ENCODE measurements at places on chromosomes 7 and 10.

DNA sequence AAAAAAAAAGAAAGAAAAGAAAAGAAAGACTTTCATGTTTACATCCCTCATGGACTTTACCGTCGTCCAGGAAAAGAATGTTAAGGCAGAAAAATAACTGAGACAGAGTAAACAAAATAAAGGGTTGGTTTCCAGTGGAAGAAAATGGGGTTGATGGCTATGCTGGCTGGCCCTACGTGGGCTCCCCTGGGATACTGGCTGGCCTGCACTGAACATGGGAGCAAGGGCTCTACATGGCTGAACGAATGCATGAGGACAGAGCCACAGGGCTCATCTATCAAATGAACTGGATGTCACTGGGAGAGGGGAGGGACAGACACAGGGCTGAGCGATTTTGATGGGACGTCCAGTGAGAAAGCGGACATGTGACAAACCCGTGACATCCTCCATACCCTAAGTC, 2.5 kb upstream of the UCMA start:
- no peak for DNase-seq

GRCh38 chr10:1020460-1020859, 5.2 kb downstream of the IDI2 start:
- DNase-seq: peak; percentile 22

DNA sequence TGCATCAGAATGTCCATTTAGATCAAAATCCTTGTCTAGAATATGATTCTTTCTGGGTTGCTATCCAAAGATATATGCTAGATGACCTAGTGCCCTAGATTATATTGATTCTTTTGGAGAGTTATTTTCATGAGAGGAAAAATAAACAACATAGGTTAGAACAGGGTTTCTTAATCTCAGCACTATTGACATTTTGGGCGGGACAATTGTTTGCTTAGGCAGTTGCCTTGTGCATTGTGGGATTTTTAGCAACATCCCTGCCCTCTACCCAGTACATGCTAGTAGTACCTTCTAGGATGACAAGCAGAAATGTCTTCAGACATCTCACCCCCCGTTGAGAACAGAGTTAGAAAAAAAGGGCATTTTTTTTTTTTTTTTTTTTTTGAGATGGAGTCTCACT, 25.1 kb upstream of the LAMB1 start:
- DNase-seq: no peak

DNA sequence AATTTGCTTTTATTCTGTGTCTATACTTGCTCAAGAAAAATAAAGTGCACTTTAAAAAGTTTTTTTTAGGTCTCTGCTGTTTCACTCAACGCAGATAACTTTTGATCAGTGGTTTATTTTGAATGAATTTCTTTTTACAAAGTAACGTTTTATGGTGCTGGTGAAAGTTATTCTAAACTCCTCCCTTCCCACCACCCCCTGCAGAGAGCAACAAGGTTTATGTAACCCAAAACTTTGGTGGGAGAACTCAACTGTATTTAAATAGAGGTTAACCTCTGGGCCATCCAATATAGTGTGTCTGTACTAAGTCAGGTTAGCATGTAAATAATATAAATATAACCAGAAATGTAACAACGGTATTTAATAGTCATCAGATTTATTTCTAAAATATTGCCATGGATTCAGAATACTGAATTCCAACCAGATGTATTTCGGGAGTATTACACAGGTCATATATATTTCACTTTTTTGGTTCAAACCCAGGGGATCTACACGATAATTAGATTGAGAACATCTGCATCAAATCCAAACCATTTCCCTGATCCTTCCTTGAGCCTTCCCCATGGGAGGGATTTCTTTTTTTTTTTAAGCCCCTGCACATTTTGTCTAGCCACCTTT, 3.9 kb upstream of the CUX1 start:
- no peak for DNase-seq

DNA sequence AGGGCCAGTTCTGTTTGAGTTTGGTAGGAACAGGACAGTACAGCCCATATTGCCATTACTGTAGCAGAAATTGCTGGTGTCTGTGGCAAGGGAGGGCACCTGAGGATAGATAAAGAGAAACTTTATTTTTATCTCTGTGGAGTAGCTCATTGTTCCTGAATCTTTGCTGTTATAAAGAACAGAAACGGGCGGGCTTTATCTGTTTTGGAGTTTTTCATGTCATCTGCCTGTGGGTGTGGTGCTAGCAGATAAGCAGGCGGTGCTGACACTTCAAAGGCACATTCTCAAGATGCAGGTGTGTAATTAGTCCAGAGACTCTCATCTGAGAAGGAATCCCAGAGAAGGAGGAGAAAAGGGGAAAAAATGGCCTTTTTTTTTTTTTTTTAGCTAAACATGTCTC, 11.5 kb downstream of the ZNF273 start:
- no peak for DNase-seq
